HCT116 (cell line): ENCODE measurements at places on chromosomes 6 and 20.

DNA sequence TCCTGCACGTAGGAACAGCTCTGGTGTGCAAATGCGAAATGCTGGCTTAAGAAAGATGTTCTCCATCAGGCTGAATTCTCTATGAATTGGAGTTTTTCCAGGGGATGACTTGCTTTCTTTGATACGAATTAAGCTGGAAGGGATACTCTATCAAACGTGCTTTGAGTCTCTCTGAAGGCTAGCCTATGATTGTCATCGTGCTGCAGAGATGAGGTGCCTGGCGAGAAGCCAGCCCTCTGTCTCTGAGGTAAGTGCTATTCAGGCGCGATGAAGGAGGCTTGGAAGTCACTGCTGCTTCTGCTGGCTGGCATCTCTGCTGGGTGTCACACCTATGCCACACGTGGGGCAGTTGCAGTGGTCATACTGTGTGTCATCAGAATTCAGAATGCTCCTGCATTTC, 223.7 kb downstream of the TAF4 start:
- no peak for DNase-seq

GRCh38 chr20:46129955-46130481, 11.9 kb downstream of the CD40 start:
- no peak for DNase-seq

- no peak for DNase-seq
Observed at GRCh38 chr6:118562248-118562647, 14.2 kb downstream of the PLN start.

- no peak for DNase-seq
Observed at GRCh38 chr6:44439270-44440045, 52.0 kb downstream of the CDC5L start.

GRCh38 chr20:25195962-25196785, 662 bp downstream of the ENTPD6 start:
- peak; percentile 28 for DNase-seq

- no peak for DNase-seq
Observed at GRCh38 chr6:13575377-13575775, 975 bp downstream of the SIRT5 start.

- DNase-seq = no peak
Observed at GRCh38 chr6:108781419-108782100, 66.7 kb upstream of the ARMC2 start.

GRCh38 chr6:158279615-158280014, 32.6 kb upstream of the TULP4 start:
- no peak for DNase-seq

DNA sequence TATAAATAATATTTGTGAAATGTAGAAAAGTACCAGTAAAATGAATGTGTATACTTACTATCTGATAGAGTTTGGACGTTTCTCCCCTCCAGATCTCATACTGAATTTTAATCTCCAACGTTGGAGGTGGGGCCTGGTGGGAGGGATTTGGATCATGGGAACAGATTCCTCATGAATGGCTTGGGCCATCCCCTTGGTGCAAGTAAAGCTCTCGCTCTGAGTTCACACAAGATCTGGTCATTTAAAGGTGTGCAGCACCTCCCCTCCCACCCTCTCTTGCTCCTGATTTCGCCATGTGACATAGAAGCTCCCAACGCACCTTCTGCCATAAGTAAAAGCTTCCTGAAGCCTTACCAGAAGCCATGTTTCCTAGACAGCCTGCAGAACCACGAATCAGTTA, 219.0 kb downstream of the HACE1 start:
- DNase-seq = no peak

GRCh38 chr6:30557683-30557981, 537 bp downstream of the PRR3 start:
- DNase-seq = peak; percentile 24

GRCh38 chr6:111844921-111845320, 28.3 kb downstream of the FYN start:
- DNase-seq = no peak

DNA sequence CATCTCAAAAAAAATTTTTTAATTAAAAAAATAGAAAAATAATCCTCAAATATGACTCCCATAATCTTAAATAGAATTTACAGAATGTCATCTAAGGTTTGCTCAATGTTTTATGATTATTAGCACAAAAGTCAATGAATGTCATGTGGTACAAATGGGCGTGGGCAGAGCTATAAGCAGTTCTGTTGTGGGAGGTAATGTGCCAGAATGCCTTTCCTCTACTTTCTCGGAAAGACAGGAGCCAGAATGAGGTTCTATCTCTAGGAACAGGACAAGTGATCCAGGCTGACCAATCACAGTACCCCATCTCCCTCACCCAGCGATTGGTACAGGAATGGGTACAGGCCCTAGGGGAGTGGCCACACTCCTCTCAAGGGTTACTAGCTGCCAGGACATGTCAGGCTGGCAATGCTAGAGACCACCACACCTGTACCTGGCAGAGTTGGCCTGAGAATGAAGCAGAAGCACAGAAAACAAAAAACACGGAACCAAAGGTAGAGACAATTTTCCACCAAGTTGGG, 15.1 kb downstream of the RALGAPA2 start:
- no peak for DNase-seq

- DNase-seq = no peak
Observed at GRCh38 chr6:166023273-166023989, 144.2 kb downstream of the TBXT start.

- no peak for DNase-seq
Observed at GRCh38 chr6:90249458-90249857, 47.2 kb downstream of the BACH2 start.

DNA sequence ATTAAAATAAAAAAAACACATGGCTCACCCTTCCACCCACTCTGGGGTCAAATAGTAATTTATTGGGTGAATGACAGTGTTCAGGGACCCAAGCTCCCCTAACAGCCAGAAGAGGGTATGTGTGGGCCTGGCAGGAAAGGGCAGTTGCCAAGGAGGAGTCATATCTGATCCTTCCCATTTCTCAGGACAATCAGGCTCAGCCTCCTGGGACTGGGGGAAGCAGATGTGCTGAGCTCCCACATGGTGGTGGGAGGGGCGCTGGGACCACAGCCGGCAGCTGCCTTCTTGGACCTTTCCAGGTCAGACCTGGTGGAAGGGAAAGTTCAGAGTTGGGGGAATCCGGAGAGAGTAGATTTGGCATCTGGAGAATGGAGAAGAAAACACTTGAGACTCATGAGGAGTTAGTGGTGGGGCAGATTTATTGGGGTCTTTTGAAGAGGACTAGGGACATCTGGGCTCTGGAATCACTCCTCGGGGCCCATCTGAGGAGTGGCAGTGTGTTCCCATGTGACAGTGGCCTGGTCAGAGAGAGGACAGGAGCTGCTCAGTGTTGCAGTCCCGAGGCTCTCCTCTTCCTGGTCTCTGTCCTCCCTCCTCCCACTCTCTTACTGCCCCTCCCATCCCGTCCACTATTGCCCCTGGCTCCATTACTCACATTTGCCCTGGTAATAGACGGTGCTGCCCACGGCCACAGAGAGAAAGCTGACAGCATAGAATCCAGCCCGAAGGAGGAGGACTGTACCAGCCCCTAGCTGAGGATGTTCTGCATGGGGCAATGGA, 3.0 kb downstream of the LST1 start:
- DNase-seq = no peak

- no peak for DNase-seq
Observed at GRCh38 chr6:82385961-82386360, 22.3 kb downstream of the TPBG start.

DNA sequence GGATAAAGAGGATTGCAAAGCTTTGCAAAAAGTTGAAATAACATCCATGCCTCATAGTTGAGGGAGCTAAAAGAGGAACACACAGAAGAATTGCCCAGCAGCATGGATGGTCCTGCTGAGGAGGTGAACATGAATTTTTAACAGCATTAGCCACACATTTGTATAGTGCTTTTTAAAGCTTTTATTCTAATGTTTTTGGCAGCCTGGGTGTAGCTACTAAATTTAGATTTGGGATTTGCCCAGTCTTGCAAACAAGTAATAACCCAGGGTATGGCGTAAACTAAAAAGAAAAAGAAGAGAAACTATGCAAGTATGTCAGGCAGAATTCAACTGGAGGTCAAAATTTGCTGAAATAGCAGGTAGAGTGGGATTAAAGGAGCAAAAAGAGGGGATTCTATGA, 75.1 kb upstream of the PTPRK start:
- DNase-seq = no peak

DNA sequence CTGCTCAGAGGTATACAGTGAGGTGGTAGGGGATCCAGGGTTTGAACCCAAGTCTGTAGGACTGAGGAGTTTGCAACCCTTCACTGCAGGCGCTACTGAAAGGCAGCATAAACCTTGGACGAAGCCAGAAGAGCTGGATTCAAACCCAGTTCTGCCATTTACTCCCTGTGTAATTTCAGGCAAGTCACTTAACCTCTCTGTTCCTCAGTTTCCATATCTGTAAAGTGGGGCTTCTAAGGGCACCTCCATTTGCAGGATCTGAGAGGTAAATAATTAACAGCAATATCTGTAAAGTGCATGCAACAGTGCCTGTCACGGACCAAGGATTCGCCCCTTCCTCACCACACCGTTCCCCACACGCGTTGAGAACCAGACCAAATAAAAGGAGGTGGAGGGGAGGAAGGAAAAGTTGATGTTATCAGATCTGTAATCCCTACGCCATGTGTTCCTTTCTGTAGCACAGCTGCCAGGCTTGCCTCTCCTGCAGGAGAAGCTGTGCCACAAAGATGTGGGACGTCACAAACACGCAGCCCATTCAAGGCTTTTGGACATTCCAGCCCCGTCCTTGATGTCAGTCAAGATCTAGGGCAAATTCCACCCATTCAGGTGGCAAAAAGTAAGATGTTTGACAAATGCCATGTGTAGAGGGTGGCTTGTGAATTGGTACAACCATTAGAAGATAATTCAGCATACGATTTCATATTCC, 9.8 kb downstream of the RIPOR3 start:
- DNase-seq = no peak

DNA sequence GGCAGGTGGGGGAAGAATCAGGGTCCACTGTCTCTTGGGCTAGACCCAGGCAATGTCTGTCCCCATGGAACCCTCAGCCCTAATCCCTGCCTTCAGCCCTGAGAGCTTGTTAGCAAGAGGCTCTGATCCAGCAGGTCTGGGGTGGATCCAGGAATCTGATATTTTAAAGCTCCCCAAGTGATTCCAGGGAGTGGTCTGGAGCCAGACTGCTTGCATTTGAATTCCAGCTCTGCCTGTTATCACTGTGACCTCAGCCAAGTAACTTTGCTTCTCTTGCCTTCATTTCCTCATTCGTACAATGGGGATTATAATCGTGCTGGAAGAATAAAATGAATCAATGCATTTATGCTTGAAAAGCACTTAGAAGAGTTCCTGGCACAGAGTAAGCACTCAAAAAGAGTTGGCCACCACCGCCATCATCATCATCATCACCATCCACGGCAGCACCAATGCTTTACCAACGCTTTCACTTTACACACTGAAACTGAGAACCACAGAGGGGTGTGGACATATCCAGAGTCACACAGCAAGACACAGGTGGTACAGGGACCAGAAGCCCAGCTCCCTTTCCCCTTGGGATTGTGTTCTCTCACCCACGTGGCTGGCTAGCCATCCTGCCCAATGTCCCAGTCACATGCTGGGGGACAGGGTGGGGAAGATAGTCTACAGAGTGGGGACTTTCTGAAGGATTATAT, 75.7 kb upstream of the RALY start:
- DNase-seq = no peak

- DNase-seq = no peak
Observed at GRCh38 chr6:90146921-90147649, 149.6 kb downstream of the BACH2 start.

- no peak for DNase-seq
Observed at GRCh38 chr6:76810286-76810685, 653.0 kb downstream of the HTR1B start.

DNA sequence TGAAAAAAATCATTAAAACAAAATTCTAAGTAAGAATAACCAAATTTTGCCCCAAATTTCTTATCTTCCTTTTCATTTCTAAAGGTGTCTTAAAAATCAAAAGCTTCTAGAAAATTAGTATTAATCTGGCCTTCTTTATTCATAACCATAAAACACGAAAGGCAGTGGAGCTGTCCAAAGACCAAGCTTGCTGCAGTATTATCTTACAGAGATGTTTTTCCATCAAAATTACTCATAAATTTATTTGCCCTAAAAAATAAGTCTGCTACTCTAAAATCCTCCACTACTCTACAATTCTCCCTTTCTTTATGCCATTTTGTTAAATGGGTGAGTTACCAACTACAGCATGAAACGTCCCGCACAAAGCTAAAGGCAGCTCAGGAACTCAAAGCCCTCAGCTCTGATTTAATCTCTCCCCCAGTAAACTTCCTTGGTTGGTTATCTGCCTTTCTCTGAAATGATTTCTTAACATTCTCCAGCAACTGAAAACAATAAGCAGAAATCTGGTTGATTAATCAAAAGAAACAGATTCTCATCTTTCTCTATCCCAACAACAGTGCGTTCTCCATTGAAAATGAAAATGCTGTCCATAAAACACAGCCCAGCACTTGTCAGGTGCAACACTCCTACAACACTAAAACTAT, 2.1 kb downstream of the USP49 start:
- DNase-seq = no peak

- DNase-seq = peak; percentile 79
Observed at GRCh38 chr20:51533291-51534172, 9.0 kb downstream of the NFATC2 start.

DNA sequence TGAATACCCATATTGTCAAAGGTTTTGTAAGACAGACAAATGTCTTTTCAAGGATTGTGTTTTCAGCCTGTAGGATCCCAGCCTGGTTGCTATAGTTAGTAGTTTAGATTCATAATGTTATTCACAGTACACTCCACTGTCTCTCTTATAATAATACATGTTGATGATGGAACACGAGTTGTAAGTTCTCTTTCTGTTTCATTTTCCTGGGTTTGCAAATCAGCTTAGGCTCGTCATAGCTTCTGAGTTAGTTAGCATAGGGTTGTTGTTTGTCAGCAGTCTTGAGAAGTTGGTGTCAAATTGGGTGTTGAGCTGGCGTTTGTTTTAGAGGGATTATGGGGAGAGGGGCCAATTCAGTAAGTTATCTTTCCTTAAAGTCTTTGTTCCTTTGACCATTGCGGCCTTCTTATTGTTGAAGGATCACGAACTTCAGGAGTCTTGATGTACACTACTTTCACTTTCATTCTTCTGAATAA, 45.8 kb downstream of the QKI start:
- no peak for DNase-seq

- DNase-seq = no peak
Observed at GRCh38 chr6:25013246-25013645, 77.5 kb upstream of the RIPOR2 start.
